ENCODE measurements at places on chromosomes 16 and 17. TPM values are rescaled to one million over a fixed set of nuclear protein-coding genes. Genes with fewer than 3 reads are reported as not detected.

GRCh38 chr17:46911311-46911710 lies 11.6 kb upstream of the GOSR2 start:
- peaks cover 3% of the 10 kb centered on the region for H3K27me3 ChIP-seq
- DNase-seq: no peak
- no peaks in the 10 kb centered on the region for H3K4me1 ChIP-seq

DNA sequence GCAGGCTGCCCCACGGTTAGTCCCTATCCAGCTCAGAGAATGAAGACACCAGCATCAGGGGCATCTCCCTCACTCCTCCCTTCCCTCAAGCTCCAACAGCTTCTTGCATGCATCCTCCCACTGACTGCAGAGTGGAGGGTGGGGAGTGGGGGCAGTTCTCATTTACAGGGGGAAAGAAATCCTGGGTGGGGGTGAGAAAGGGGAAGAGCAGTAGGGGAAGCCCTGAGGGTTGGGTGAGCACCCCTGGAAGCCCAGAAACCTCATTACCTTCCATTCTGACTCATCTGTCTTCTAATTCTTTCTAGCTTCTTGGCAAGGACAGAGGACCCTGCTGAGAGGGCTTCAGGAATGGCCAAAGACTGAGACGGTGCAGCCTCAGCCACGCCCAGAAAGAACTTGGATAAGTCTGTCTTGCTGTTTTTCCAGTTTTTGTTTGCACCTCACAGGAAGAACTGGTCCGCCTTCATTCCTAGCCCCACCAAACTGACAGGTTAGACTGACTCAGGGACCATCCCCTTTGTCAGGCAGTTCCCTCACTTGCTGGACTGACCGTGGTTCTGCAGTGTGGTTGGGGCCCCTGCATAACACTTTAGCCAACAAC lies 52.5 kb upstream of the WSB1 start:
- no peaks in the 10 kb centered on the region for H3K36me3 ChIP-seq
- no peak overlapping the region for H3K4me3 ChIP-seq
- peak; percentile 17 for DNase-seq
- H3K27me3 ChIP-seq: peaks cover 6% of the 10 kb centered on the region
- no peak overlapping the region for H3K27ac ChIP-seq

DNA sequence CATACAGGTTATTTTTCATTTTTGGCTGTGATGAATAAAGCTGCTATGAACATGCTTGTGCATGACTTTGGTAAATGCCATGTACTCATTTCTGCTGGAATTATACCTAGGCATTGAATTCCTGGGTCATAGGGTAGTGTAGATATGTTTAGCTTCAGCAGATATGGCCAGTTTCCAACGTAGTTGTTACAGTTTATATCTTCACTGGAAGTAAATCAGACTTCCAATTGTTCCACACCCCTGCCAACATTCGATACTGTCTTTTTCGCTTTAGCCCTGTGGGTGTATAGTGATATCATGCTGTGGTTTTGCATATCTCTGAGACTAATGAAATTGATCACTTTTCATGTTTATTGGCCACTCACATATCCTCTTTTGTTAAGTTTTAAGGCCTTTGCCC lies 50.4 kb downstream of the ARHGAP27 start:
- peaks cover 1% of the 10 kb centered on the region for H3K27me3 ChIP-seq
- H3K36me3 ChIP-seq: no peaks in the 10 kb centered on the region
- H3K27ac ChIP-seq: no peak overlapping the region
- peaks cover 13% of the 10 kb centered on the region for H3K4me1 ChIP-seq
- DNase-seq: no peak

GRCh38 chr17:28918295-28918694 lies 15.4 kb upstream of the DHRS13 start:
- no peak for DNase-seq
- H3K4me1 ChIP-seq: peaks cover 18% of the 10 kb centered on the region
- H3K4me3 ChIP-seq: no peak overlapping the region
- H3K27ac ChIP-seq: peak overlapping the region; percentile 12

DNA sequence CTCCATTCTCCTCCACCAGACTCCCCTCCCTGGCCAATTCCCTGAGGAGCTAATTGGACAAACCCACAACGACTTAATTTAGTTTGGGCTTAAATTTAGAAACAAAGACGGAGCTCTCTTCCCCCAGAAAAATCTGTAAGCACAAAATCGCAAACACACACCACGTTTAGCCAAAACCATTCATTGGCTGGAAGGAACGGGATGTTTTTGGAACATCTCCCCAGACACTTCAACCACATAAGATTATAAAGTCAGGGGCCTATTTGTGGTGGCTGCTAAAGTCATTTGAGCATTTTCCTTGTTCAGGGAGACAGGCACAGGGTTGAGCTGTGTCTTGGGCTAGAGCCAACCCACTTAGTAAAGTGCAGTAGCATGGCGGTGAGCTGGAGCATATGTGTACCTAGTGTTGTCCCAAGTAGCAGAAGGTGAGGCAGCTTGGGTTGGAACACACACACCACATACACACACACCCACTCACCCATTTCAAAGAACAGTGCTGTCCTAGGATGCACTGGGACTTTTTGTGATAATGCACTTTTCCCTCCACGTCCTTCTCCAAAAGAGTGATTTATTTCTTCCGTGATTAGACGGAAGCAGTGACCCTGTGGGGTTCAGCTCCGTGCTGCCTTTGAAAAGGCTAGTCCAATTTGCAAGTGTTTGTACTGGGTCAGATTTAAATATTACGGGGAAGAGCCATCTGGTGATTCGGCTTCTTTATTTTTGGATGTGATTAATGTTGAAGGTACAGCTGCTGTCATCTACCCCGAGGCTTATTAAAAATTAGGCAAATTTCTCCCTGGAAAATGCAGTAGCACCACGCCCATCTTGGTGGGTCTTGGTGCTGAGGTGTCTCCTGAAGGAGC lies 32.2 kb downstream of the ELAC2 start:
- no peak overlapping the region for H3K27ac ChIP-seq
- no peaks in the 10 kb centered on the region for H3K4me1 ChIP-seq
- H3K4me3 ChIP-seq: no peak overlapping the region
- DNase-seq: no peak

GRCh38 chr17:63629627-63630026 lies 7.4 kb downstream of the MAP3K3 start:
- no peak for DNase-seq
- no peak overlapping the region for H3K4me3 ChIP-seq
- H3K4me1 ChIP-seq: peaks cover 45% of the 10 kb centered on the region
- H3K27ac ChIP-seq: no peak overlapping the region

- no peak for DNase-seq
- no peaks in the 10 kb centered on the region for H3K4me1 ChIP-seq
- no peak overlapping the region for H3K27ac ChIP-seq
- no peaks in the 10 kb centered on the region for H3K36me3 ChIP-seq
- no peak overlapping the region for H3K4me3 ChIP-seq
Observed at GRCh38 chr17:51736356-51736755, 422.2 kb downstream of the CA10 start.

DNA sequence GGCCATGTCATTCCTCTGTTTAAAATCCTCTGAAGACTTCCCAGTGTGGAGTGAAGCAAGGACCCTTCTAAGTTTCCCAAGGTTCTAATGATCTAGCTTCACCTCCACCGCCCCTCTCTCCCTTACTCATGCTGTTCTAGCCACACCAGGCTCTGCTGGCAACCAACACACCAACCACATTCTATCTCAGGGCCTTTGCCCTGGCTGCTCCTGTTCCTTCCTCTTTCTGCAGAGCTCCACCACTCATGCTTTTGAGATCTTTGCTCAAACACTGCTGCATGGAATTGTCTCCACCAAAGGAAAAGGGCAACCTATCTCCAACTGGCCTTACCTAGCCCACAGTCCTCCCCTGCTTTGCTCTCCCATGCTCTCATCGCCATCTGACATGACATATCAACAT lies 128.7 kb downstream of the XYLT1 start:
- DNase-seq: no peak
- H3K27me3 ChIP-seq: no peaks in the 10 kb centered on the region
- H3K36me3 ChIP-seq: peaks cover 2% of the 10 kb centered on the region
- no peak overlapping the region for H3K4me3 ChIP-seq

- H3K4me1 ChIP-seq: no peaks in the 10 kb centered on the region
- DNase-seq: no peak
- no peaks in the 10 kb centered on the region for H3K36me3 ChIP-seq
- H3K27me3 ChIP-seq: peaks cover 13% of the 10 kb centered on the region
Observed at GRCh38 chr16:77277571-77277970, 78.4 kb downstream of the SYCE1L start.

GRCh38 chr17:13753771-13754170 lies 152.0 kb upstream of the HS3ST3A1 start:
- H3K27me3 ChIP-seq: peaks cover 2% of the 10 kb centered on the region
- DNase-seq: no peak
- no peaks in the 10 kb centered on the region for H3K36me3 ChIP-seq
- H3K4me1 ChIP-seq: no peaks in the 10 kb centered on the region
- H3K27ac ChIP-seq: no peak overlapping the region

DNA sequence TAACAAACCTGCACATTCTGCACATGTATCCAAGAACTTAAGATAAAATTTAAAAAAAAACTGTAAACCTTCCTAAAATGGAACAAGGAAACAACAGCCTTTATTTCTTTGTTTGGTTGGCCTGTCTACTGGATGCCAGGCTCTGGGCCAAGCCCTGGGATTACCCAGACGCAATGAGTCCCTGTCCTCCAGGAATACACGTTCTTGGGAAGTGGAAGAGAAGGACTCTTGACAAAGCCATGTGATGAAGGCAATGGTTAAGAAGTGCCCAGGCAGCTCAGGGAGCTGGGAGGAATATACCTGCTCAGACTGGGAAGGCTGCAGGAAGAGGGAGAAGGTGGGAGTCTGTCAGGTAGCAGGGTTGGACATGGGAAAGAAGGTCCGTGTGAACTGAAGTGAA lies 115.4 kb downstream of the AXIN2 start:
- no peak for DNase-seq
- peaks cover 3% of the 10 kb centered on the region for H3K27me3 ChIP-seq
- H3K27ac ChIP-seq: no peak overlapping the region
- H3K4me3 ChIP-seq: no peak overlapping the region

DNA sequence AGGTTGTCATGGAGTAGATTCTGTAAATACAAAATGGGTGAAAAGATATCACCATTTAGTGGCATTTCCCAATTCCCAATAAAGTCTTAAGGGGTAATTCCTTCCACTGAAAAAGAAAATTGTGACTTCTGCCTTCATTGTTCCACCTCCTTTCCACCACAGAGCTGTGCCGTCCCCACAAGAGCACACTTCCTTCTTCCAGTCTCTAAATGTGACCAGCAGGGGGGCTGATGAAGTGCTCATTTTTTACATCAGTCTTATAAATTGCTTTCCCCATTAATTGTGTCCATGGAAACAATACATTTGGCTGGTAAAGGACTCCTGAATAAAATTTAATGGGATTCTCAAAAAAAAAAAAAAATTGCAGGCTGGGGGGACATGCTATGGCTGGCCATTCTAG lies 260.8 kb upstream of the PSMD7 start:
- no peaks in the 10 kb centered on the region for H3K4me1 ChIP-seq
- no peak overlapping the region for H3K27ac ChIP-seq
- H3K36me3 ChIP-seq: no peaks in the 10 kb centered on the region
- no peak overlapping the region for H3K4me3 ChIP-seq
- no peak for DNase-seq

DNA sequence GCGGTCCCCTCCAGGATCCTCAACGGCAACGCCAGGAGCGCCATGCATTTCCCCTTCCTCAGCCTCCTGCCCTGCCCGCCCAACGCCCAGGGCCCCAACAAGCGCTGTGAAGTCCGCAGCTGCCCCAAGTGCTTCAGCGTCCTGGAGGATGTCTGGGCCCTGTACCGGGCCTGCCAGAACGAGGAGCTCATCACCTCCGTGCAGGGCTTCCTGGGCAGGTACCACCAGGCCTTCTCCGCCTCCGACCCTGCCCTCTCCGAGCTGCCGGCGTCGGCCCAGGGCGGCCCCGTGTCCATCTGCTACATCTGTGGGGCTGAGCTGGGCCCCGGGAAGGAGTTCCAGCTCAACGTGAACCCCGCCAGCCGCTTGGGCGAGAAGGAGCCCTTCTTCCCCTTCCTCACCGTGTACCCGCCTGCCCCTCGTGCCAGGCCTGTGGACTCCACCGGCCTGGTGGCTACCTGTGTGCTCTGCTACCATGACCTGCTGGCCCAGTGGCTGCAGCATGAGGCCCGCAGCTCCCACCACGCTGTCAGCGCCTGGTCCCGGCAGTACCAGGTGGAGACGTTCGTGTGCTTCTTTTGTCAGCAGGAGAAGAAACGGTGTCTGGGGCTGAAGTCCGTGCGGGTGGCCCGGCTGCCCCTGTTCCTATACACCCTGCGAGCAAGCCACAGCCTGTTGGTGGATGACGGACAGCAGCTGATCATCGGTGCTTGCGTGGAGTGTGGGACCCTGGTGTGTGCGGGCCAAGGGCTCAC lies 58.9 kb upstream of the CIBAR2 start:
- H3K36me3 ChIP-seq: no peaks in the 10 kb centered on the region
- no peak overlapping the region for H3K27ac ChIP-seq
- no peaks in the 10 kb centered on the region for H3K4me1 ChIP-seq

DNA sequence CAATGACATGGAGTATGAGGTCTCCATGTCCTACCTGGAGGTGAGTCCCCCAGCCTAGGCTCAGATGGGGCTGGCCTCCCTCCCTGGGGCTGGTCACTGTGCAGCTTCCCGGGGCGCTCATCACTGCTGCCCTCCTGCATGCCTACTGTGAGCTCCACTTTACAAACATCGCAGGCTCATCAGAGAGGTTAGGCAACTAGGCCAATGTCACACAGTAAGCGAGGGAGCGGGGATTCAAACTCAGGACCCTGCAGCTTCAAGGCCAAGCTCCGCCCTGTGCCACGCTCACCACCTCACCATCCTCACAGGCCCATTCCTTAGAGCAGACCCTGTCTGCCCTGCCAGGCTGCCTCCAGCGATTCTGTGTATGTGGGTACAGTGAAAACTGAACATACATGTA lies 17.1 kb downstream of the KIF19 start:
- no peak overlapping the region for H3K27ac ChIP-seq
- H3K4me1 ChIP-seq: no peaks in the 10 kb centered on the region
- no peak overlapping the region for H3K4me3 ChIP-seq
- peaks cover 2% of the 10 kb centered on the region for H3K27me3 ChIP-seq
- DNase-seq: no peak

- H3K27me3 ChIP-seq: peaks cover 13% of the 10 kb centered on the region
- peak; percentile 70 for DNase-seq
- no peak overlapping the region for H3K4me3 ChIP-seq
- H3K36me3 ChIP-seq: peaks cover 21% of the 10 kb centered on the region
- peaks cover 62% of the 10 kb centered on the region for H3K4me1 ChIP-seq
Observed at GRCh38 chr16:11356573-11357331, 11.5 kb downstream of the RMI2 start.

GRCh38 chr17:7695586-7695985 lies 7.3 kb downstream of the WRAP53 start:
- H3K4me3 ChIP-seq: no peak overlapping the region
- no peaks in the 10 kb centered on the region for H3K4me1 ChIP-seq
- H3K27me3 ChIP-seq: no peaks in the 10 kb centered on the region
- no peak for DNase-seq
- H3K27ac ChIP-seq: no peak overlapping the region

The USB1 gene
- 37.5 TPM for total RNA-seq

The SLX1A gene
- total RNA-seq: 129 TPM

The TMEM98 gene
- not detected for total RNA-seq

The KRTAP9-2 gene
- not detected for total RNA-seq

The WIPI1 gene
- 13.1 TPM for total RNA-seq

The TBC1D28 gene
- not detected for total RNA-seq

The CCL1 gene
- total RNA-seq: not detected

The NACA2 gene
- not detected for total RNA-seq

The CRAMP1 gene
- 15.7 TPM for total RNA-seq

The HASPIN gene
- 20.7 TPM for total RNA-seq

The CHD9 gene
- total RNA-seq: 16.3 TPM

The DCTN5 gene
- 54.1 TPM for total RNA-seq

The PKMYT1 gene
- 121 TPM for total RNA-seq

The CA4 gene
- not detected for total RNA-seq

The MPP2 gene
- total RNA-seq: 6.0 TPM

The CLDN6 gene
- not detected for total RNA-seq
